ENCODE measurements at places on chromosomes 16 and 17.

GRCh38 chr16:2473999-2474876 lies 689 bp upstream of the TBC1D24 start:
- DNase-seq, result no peak

GRCh38 chr17:48878920-48879898 lies 13.4 kb upstream of the ATP5MC1 start:
- DNase-seq, result peak; percentile 68

- no peak for DNase-seq
Observed at GRCh38 chr16:243348-243747, 8.7 kb downstream of the FAM234A start.

GRCh38 chr17:58755577-58756245 lies at the start of gene PPM1E:
Gene PPM1E, plus strand, starts transcription at chr17:58755854.
- peak; percentile 71 for DNase-seq

DNA sequence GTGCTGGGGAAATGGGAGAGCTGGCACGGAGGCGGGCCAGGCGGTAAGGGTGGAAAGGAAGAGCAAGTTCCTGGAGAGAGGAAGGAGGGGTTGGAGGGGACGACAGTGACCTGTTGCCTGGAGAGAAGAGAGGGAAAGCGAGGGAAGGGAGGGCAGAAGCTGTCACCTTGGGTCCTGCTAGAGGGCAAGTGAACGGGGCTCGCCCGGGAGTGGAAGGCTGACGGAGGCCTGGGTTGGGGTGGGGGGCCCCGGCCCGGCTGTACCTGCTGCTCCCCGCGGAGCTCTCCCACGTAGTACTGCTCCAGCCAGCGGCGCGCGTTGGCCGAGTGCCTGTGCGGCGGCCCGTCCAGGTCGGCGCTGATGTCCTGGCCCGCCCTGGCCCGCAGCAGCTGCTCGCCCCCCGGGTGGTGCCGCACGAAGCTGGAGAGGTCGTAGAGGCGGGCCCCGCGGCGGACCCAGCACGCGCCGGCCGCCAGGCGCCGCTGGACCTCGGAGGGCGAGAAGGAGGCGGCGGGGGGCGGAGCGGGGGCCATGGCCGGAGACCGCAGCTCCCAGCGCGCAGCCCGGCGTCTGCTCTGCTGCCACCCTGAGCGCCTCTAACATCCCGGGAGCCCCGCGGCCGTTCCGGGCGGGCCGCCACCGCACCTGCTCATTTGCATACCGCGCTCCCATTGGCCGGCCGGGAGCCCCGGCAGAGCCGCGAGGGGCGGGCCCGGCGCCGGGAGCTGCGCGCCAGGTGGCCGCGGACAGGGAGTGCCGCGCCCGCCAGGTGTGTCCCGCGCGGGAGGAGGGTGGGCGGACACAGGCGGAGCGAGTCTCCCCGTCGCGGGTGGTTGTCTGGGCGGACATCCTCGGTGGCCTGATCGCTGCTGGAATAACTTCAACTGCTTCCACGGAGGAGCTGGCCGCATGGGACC lies at the start of gene FA2H:
Gene FA2H (minus strand): TSS at position 598 of the 917 bp plus-strand sequence. CDS start 65 bp downstream, at position 533.
- peak; percentile 69 for DNase-seq
